Globus pallidus (tissue), 1 donor: ENCODE measurements at places on chromosomes 5 and 9.
A peak's percentile ranks its signal among the peaks of the same experiment; 100 is the strongest.

DNA sequence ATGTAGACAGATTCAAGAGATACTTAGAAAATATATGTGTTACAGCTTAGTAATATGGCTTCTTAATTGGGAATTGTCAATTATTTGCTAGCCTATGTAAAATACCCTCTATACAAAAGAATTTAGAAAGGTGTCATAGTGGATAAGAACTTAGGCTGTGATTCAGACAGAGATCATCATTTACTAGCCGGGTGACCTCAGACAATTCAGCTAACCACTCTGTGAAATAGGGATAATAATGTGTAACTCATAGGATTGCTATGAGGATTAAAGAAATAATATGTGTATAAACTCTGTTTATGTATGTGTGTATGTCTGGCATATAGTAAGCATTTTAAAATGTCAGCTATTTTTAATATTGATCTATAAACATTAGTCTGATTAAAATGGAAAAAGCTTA lies 5.9 kb upstream of the LARS1 start:
- no peak for DNase-seq

DNA sequence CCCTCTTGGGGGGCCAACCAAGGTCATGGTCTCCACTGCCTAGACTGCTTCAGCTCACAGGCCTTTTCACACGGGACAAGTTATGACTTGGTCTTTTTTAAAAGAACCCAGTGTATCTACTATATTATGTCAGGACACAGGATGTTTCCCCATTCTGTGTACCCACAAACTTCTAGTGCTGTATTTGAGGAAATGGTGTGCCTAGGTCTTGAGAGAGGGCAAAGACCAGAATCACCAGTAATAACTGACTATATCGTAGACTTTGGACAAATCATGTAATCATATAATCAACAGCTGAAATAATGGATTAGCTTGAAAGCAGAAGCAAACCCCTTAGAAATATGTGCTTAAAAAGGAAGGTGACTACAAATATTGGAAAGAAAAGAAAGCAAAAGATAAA lies 133.3 kb downstream of the ARL15 start:
- no peak for DNase-seq

DNA sequence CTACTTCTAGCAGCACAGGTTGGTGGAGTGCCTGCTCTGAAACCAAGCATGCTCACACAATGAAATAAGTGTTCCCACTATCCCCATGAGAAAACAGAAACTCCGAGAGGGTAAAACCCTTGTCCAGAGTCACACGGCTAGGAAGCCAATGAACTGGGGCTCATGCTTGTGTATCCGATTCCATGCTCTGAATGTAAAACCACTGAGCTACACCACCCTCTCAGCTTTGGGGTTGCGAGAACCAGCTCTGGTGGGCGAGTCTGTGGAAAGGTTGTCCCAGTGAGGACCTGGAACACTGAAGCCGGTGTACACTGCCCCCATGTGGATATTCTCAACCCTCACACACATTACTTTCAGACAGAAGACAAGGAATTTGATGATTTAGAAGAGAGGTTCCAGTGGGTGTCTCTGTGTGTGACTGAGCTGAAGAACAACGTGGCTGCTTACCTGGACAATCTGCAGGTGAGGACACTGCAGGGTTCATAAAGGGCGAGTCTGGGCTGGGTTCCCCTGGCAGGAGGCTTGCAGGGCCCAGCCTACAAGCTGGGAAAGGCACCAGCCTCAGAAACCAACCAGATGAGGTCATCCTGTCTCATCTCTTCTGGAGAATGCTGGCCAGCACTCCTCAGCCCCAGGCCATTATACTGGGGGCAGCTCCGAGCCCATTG lies 37.4 kb downstream of the ARHGEF37 start:
- DNase-seq: peak; percentile 52

- DNase-seq: peak; percentile 53
These were observed 33.5 kb downstream of the SPEF2 start for GRCh38 chr5:35651002-35651756.

DNA sequence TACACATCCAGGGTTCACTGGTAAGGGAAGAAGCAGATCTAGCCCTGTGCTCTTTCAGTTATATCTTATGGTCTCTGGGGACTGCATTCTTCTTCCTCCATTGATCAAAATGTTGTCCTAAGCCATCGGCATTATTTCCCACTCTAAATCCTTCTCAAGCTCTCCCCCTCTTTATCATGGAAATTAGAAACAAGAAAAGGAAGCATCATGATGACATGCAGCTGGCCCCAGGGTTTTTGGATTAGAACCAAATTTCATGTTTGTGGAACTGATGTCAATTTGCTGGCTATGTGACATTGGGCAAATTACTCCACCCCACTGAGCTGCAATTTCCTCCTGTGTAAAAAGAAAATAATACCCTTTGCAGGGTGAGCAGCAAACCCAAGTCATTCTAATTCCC lies 39.5 kb downstream of the MFAP3 start:
- DNase-seq: no peak

GRCh38 chr5:133658327-133658726 lies 46.0 kb upstream of the FSTL4 start:
- no peak for DNase-seq

- DNase-seq: no peak
These were observed 35.5 kb downstream of the OLFML2A start for GRCh38 chr9:124812441-124812876.

GRCh38 chr5:74446725-74447241 lies 193.7 kb downstream of the ENC1 start:
- no peak for DNase-seq

- DNase-seq: no peak
These were observed 121.1 kb upstream of the GNA14 start for GRCh38 chr9:77769246-77769645.

- DNase-seq: no peak
These were observed 15.6 kb upstream of the IRF1 start for GRCh38 chr5:132506094-132506692.

DNA sequence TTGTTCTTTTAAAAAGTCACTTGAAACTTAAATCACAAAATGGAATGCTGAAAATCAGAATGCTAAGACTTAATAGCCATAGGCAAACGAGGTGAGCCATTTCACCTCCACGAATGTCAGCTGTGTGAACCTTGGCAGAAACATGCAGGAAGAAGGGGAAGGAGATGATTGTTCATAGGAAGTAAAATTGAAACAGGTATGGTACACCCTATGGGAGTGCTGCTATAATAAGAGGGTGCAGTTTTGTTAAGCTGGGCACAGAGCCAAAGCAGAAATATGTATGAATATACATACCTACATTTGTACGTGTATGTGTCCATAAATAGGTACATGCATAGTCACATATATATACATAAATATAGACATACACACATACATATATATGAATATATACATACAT lies 51.0 kb upstream of the SPINK5 start:
- DNase-seq: no peak

GRCh38 chr9:84303061-84303460 lies 37.5 kb downstream of the SLC28A3 start:
- no peak for DNase-seq

DNA sequence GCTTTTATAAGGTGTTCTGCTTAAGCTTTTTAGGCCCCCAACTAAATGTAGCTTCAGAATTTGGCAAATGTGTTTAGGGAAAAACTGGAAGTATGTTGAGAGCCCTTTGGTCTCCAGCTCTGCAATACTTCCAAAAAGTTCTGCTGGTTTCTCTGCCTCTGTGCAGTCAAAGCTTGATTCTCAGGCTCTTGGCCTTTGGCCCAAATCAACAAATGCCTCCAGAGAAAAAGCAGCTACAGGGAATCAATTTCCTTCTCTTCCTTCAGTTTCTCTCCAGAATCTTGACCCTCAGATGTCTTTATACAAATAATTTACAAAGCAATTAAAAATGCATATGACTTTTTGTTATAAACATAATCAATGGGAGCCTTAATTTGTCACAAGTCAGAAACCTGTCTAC lies 235.7 kb downstream of the COMMD10 start:
- no peak for DNase-seq

DNA sequence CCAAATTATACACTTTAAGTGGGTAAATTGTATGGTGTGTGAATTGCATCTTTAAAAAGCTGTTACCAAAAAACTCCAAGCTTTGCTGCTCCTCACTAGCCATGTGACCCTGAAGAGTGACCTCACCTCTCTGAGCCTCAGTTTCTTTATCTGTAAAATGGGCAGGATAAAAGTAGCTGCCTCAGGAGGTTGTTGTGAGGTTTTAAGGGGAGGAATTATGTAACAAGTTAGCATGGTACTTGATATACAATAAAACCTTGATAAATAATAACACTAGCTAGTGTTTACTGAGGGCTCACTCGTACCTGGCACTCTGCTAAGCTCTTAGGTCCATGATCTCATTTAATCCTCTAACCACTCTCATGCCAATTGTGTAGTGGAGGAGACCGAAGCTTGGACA lies 19.0 kb upstream of the PHF19 start:
- no peak for DNase-seq

GRCh38 chr5:38426490-38426889 lies 130.0 kb downstream of the LIFR start:
- no peak for DNase-seq

- DNase-seq: no peak
These were observed 32.0 kb downstream of the HAVCR1 start for GRCh38 chr5:157026789-157027424.

DNA sequence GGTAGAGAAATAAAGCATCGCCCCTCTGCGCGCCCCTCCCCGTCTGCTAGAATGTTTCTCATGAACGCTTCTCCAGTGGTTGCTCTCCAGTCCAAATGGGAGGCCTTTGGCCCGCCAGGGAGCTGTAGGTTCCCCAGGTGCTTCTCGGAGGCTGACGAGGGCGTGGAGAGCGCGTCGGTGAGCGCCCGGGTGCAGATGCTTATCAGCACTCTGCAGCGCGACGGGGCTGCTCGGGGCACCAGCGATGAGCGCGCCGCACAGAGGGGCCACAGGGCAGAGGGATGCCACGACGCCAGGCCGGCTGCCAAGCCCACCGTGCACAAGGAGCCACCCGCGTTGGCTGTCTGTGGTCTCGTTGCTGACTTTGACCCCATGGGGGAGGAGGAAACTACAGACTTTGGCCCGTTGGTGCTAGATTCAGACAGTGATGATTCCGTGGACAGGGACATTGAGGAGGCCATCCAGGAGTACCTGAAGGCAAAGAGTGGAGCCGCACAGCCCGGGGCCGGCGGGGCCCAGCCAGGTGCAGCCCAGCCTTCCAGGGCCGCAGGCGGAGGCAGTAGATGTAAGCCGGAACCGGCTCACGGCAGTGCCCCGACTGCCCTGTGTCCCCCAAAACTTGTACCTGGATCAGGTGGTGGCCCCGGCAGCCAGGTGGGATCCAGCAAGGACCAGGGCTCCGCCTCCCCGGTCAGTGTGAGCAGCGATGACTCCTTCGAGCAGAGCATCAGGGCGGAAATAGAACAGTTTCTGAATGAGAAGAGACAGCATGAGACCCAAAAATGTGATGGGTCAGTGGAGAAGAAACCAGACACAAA lies 5.1 kb downstream of the PPP1R26 start:
- no peak for DNase-seq
